ENCODE measurements at places on chromosomes 3 and 15. TPM values are rescaled to one million over a fixed set of nuclear protein-coding genes. Genes with fewer than 3 reads are reported as not detected.

CPLX3 gene
- total RNA-seq = not detected

UBE2E2 gene
- 119 TPM for total RNA-seq

RGMA gene
- total RNA-seq = 6.6 TPM

TMCO5A gene
- total RNA-seq = not detected

ANKRD34C gene
- total RNA-seq = not detected

MORC1 gene
- not detected for total RNA-seq

GRAMD1C gene
- 1.4 TPM for total RNA-seq

Measured in airway epithelial cell (primary cell).